ENCODE measurements at places on chromosomes 6 and 20. TPM values are rescaled to one million over a fixed set of nuclear protein-coding genes. Genes with fewer than 3 reads are reported as not detected.

- DNase-seq: no peak
Observed at GRCh38 chr20:52622081-52622480, 350.1 kb upstream of the TSHZ2 start.

DNA sequence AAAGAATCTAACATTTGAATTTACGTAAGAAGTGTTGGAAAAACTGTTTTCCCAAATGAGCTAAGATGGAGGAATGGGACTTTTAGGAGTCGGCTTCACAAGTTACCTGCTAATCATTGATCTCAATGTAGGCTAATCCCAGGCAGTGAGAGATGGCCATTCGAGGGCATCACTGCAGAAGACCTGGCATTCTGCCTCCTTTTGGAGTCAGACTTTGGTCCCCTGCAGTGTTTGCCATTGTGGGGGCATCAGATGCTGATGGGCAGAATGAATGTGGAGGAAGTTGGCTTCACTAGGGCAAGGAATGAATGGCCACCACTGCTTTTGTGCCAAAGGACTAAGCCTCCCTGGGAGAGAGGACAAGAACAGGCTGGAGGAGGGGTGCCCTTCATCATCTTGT, 55.7 kb upstream of the NKX2-2 start:
- no peak for DNase-seq

GRCh38 chr6:112308476-112308875, 38.7 kb upstream of the RFPL4B start:
- no peak for DNase-seq

GRCh38 chr6:157481865-157482249, 100.9 kb downstream of the ZDHHC14 start:
- DNase-seq: no peak

DNA sequence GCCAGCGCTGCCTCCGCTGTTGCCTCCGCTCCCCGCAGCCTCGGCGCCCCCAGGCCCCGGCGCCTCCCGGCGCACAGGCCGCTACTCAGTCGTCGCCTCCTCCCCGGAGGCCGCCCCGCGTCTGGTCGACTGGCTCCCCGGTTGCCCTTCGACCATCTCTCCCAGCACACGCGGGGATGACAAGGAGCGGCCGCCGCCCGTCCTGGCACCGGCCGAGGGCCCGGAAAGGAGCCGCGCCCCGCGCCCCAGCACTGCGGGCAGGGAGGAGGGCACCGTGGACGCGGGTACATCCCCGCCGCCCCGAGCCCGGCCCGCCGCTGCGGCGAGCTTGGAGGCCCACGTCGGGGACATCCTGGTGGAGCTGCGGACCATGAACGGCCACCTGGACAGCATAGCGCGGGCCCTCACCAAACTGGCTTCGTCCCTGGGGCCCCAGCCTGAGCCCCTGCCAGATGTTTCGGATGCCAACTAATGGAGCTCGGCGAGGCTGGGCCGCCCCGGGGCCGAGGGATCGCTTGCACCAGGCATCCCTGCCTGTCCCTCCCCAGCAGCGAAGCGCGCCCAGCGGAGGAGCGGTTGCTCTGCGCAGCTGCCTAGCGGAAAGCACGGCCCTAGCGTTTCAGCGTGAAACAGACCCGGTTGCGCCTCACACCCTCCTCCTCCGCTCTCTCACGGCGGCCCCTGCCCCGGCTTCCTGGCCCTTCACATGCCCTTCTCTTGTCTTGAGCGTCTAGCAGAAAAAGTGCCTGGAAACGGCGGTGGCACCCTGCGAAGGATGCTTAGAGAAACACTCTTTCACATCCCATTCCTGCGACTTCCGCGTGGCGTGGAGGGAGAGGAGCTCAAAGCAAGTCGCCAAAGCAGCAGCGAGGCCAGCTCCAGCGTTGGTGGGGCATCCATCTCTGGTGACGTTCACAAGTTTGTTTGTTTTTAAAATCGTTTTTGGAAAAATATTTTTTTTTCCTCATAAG, 285.8 kb upstream of the SUPT3H start:
- no peak for DNase-seq

DNA sequence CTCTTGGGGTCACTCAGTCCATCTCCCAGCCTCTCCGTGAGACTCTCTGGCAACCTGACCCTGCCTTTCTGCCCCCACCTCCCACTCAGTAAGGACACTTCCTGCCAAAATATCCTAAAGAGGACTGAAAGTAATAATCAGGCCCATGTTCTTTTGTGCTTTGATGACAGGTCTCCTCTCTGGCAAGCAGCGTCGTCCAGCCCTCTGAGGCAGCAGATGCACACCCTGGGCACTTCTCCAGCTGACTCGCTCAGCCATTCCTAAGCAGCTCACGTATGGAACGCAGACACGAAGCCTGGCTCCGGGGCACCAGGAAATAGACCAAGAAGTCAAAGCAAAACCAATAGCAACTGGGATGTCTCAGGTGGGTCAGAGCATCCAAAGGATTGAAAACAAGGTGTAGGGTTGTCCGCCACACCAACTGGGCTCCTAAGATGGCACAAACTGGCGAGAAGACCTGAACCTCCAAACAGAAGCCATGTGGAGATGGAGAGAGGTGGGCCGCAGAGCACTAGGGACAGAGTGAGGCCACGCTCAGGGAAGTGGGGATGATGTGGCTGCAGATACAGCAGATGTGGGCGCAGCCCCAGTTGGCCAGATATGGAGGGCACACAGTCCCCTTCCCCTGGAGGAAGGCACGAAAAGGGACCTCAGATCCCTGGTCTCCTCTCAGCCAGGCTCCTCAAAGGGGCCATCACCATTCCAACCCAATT, 99.3 kb downstream of the PRND start:
- peak; percentile 45 for DNase-seq

SPTLC3 gene
- 0.82 TPM for total RNA-seq

- DNase-seq: no peak
Observed at GRCh38 chr20:49762940-49763766, 49.5 kb upstream of the B4GALT5 start.

- no peak for DNase-seq
Observed at GRCh38 chr6:27176096-27176495, 71.4 kb upstream of the PRSS16 start.

DNA sequence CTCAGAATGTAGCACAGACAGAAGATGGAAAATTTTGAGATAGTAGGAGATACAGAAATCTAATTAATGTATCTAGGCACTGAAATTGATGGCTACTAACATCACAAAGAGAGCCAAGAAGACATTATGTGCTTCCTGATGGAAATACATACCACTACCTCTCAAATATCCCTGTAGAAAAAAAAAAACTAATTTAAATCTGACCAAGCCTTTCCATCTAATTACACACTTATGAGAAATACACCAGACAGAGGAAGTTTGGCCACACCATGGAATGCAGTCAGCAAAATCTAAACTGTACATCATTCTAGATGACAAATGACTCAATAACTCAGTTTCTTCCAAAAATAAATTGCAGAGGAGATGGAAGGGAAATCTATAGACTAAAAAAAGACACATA, 18.9 kb downstream of the VPS52 start:
- no peak for DNase-seq

GRCh38 chr6:73471686-73472290, 10.3 kb downstream of the MTO1 start:
- DNase-seq: no peak
